Central memory CD8-positive, alpha-beta T cell (primary cell): ENCODE measurements at places on chromosomes 5 and 9.
A peak's percentile ranks its signal among the peaks of the same experiment; 100 is the strongest.

- DNase-seq = no peak
Measured at GRCh38 chr9:8270235-8270634, 470.7 kb upstream of the DMAC1 start.

DNA sequence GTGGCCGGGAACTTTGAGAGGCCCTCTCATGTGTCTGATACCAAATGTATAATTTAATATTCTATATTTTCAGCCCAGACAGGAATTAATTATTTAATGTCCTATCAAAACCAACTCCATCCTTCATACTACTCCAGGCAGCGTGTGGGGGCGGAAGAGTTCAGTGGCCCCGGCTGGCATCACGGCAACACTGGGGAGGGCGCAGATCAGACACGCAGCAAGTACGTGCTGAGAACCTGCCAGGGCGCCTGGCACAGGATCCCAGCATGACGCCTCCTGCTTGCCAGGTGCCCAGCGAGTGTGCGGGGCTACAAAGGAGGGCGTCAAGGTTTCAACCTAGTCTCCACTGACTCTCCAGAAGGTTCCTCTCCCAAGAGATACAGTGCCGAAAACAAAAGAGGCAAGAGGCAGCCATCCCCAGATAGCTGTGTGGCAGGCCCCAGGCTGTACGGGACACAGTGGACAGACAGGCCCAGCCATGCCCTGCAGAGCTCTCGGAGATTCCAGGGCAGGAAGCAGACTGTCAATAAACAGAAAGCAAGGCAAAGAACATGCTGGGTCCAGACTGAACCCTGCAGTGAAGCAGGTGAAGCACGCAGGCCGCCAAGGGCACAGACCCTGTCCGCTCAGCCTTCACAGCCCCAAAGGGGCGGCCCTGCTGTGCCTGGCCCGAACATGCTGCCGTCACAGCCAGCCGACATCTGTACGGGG, 110.3 kb downstream of the VAV2 start:
- no peak for DNase-seq

DNA sequence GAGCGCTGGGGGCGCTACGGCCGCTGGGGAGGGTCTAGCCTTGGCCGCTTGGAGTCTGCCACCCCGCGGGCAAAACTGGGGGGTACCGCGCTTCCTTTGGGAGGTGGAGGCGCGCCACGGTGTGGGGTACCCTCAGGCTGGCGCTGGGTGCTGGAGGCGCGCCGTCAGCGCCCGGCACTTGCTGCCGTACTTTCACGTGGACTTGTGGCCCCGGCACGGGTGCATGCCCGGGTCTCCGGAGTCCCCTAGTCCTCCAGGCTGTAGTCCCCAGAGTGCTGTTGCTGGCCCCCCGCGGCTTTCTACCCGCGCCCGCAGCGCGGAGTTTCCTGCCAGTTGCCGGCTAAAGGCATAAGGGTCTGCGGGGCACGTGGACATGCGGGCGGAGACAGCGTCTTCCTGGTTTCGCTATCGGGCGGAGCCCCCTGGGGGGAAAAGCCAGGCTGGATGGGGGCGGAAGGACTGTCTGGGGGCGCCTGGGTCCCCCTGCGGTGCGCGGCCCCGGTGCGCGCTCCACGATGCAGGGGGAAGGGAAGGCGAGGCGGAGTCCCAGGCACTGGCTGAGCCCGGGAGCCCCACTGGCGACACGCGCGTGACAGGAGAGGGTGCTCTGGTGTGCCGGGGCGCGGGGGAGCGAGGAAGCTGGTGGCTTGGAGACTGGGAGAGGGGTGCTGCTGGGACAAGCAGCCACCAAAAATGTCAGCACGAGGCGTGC, 666 bp downstream of the PPARGC1B start:
- peak; percentile 27 for DNase-seq

- no peak for DNase-seq
Measured at GRCh38 chr5:73282383-73282782, 109.4 kb downstream of the TMEM174 start.

DNA sequence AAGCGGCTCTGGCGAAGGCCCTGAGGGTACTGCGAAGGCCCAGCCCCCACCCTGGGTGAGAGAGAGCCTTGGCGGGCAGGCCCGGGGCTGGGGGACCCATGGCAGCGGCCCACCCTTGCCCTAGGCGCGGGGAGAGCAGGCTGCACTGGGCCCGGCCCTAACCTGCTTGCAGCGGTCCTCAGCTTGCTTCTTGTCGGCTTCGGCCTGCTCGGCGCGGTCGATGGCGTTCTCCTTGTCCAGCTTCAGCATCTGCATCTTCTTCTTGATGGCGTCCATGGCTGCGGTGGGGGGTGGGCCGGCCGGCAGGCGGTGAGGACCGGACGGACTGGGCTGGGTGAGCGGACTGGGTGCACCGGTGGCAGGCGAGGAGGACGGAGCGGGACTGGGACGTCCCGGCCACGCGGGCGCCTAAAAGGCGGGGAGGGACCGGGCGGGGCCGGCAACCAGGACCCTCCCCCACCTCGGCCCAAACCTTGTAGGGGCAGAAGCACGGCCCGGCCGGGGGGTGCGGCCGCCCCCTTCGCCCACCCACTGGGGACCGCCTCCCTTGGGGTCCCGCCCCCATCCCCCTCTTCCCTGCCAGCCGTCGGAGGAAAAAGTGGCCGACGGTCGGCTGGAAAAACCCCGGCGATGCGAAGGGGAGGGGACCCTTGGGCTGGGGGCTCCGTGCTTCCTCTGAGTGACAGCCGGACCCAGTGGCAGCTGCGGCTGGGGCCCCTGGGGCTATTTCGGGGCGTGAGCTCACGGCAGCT, at the start of gene TPM2:
TPM2 (minus strand) TSS at position 384 of the 752 bp plus-strand sequence; CDS start at position 276, 108 bp downstream.
- DNase-seq = no peak

- DNase-seq = no peak
Measured at GRCh38 chr9:27329291-27329690, 32.3 kb upstream of the EQTN start.

GRCh38 chr9:118563677-118564076, 805.6 kb downstream of the BRINP1 start:
- DNase-seq = no peak
